ENCODE measurements at places on chromosomes 6 and 20.
A peak's percentile ranks its signal among the peaks of the same experiment; 100 is the strongest.

DNA sequence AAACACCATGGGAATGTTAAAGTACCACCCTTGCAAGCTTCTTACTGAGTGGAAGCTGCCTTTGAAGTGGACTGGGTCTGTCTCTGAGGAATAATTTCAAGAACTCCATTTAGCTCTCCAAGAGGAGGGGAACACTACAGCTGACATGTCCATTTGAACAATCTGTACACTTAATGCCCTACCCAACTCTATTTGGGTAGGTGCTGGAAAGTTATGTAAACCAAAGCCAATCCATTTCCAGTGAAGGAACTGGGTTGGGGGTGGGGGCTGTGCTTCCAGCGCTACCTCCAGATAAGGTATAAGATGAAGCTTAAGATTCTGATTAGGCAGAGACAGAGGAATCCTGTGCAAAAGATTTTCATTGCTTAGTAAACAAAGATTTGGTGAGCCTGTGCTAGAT, 122.0 kb downstream of the TCP11 start:
- no peak for DNase-seq

GRCh38 chr6:35385457-35386202, 43.3 kb downstream of the PPARD start:
- peak; percentile 42 for DNase-seq

DNA sequence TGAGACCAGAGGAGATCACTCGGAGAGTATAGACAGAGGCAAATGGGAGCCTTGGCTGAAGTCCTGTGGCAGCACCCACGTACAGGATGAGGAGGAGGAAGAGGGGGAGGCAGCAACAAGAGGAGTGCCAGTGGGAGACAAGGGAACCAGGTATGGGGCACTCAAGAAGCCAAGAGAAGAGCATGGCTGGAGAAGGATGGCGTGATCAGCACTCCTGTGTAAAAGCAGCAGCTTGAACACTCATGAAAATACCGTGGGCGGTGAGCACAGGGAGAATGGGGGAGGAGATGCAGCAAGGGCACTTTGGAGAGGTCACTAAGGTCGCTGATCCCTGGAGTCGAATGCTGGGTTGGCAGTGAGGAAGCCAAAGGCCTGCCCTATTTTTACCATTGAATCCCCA, 51.2 kb upstream of the PRND start:
- no peak for DNase-seq

GRCh38 chr6:32170294-32170693, 5.6 kb downstream of the AGPAT1 start:
- DNase-seq, result no peak

DNA sequence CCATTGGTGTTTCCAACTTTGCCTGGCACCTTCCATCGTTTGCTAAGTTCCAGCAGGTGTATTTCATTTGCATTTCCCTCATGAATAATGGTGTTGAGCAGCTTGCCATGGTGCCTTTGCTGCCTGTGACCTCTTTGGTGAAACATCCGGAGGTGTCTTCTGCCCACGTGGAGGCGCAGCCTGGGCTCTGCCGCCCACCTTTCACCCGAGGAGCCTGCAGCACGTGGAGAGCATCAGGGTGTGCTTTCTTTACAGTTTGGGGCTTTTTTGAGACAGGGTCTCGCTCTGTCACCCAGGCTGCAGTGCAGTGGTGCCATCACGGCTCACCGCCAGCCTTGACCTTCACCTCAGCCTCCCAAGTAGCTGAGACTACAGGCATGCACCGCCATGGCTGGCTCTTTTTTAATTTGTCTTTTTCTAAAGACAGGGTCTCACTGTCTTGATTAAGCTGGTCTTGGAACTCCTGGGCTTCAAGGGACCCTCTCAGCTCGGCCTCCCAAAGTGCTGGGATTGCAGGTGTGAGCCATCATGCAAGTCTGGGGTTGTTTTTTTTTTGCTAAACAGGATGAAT, 3.0 kb upstream of the ADRM1 start:
- no peak for DNase-seq

- no peak for DNase-seq
These were observed 52.2 kb downstream of the TGM2 start for GRCh38 chr20:38112930-38113294.

- DNase-seq, result peak; percentile 67
These were observed 7.6 kb downstream of the TREM1 start for GRCh38 chr6:41278699-41279405.

DNA sequence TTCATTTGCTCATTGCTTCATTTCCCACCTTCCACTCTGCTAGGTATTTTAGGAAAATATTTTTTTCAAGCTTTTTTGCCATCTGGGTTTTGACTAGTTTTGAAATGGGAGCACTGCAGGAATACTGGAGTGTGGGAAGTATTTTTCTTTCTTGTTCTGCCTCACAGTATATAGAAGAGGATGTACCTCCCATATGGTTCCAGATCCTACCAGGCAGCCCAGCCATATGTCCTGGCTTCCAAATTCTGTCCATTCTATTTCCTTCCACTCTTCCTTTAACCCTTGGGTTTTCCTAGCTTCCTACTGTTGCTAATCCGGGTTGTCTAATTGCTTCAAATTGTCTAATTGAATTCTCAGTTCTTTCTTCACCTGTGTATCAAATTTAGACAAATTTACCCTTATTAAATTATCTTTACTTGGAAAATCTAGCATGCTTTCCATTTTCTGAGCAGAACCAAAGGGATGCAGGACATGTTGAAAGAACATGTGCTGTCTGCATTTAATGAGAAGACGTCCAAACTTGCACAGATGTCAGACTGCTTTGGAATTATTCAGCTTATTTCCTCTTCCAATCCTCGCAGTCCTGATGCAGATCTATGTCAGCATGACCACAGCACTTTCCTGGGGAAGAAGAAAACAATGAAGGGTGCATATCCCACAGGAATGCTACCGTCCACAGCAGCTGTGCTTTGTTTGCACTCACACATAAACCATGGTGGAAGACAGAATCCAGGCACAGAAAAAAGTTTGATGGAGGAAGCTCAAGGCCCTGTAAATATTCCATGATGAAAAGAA, 1273.9 kb upstream of the MAP3K7 start:
- peak; percentile 74 for DNase-seq

DNA sequence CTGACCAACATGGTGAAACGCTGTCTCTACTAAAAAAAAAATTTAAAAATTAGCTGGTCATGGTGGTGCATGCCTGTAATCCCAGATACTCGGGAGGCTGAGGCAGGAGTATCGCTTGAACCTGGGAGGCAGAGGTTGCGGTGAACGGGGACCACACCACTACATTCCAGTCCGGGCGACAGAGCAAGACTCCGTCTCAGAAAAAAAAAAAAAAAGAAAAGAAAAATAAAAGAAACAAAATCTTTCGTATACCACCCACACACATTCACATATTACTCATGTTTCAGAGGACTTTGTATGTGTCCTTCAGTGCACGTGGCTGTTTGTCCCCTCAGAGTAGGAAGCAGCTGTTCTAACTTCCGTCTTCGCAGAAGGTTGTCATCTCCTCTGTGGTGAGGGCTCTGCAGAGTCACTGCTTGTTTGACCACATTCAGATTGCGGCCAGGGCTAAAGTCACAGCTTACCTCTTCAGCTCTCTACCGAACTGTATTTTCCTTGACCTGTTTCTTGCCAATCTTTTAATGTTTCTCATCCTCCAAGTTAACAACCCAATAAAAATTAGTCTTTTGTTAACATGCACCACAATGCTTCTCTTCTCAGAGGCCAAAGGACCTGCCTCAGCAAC, 36.6 kb upstream of the HIVEP1 start:
- no peak for DNase-seq

DNA sequence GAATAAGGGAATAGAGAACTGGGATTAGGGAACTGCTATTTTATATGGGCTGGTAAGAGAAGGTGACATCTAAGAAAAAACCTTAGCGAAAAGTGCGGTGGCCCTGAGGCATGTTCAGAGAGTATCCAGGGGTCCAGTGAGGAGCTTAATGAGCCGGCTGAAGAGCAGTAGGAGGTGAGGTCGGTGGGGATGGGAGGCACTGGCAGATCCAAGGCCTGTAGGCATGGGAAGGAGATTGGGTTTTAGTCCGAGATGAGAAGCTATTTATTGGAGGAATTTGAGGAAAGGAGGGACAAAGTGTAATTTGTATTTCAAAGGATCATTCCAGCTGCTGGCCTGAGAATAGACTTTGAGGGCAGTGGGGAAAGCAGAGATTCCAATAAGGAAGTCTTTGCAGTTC, 123.8 kb downstream of the QKI start:
- no peak for DNase-seq

DNA sequence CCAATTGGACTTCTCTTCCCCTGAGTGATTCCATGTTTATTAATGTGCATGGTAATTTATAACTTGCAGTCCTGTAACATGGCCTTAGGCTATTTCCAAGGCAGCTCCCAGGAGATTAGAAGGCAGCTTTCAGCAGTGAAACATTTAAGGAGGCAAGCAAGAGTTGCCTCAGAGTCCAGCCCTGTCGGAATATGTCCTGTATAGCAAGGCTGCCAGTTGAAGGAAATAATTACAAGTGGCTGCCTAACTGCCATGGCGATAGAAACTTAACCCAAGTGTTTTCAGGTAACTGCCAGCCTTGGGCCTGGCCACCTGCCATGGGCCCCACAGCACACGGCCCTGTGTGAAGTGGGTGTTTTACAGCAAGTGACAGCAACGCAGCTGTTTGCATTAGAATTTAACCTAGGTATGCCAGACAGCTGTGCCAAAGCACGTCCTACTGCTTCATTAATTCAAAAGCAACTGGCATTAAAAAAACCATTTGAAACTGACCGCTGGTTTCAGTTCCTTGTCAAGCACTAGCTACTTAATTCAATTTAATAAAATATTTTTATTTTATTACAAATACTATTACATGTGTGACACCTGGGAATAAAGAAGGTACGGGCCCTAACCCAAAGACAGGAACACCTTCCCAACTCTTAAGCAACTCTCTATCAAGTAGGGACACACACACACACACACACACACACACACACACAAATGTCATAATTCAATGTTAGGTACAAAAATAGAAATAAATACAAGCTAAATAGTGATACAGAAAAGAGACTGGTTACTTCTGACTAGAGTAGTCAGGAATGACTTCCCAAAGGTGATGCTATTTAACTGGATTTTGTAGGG, 151.8 kb upstream of the HEY2 start:
- DNase-seq, result peak; percentile 58

GRCh38 chr6:34524499-34524898, 31.6 kb downstream of the SPDEF start:
- no peak for DNase-seq

DNA sequence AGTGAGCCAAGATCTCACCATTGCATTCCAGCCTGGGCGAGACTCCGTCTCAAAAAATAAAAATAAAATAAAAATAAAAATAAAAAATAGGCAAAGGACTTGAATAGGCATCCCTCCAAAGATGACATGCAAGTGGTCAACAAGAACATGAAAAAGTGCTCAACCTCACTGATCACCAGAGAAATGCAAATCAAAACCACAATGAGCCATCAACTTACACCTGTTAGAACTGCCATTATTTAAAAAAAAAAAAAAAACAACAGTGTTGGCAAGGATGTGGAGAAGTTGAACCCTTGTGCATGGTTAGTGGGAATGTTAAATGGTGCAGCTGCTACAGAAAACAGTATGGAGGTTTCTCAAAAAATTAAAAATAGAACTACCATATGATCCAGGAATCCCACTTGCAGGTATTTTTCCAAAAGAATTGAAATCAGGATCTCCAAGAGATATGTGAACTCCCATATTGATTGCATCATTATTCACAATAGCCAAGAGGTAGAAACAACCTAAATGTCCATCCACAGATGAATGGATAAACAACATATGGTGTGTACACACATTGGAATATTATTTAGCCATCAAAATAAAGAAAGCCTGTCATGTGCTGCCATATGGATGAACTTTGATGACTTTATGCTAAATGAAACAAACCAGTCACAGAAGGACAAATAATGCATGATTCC, 2.8 kb downstream of the C20orf203 start:
- DNase-seq, result no peak

DNA sequence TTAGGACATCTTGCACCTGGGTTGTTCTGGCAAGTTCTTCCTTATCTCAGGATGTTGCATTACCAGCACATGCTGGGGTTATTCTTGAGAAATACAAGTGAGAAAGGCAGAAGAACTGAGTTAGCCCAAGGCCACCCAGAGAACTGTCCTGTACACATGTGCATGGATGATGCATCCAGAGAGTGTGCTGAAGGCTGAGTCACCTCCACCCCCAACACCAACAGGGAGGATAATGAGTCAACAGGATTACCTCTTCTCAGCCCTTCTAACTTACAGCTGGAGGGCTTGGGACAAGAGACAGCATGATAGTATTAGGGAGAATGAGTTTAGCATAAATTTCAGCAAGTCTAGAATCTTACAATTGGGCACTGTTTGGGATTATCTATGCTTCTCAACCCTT, 8.5 kb downstream of the SCGN start:
- DNase-seq, result peak; percentile 11

GRCh38 chr20:3839328-3839727, 7.3 kb upstream of the MAVS start:
- no peak for DNase-seq

DNA sequence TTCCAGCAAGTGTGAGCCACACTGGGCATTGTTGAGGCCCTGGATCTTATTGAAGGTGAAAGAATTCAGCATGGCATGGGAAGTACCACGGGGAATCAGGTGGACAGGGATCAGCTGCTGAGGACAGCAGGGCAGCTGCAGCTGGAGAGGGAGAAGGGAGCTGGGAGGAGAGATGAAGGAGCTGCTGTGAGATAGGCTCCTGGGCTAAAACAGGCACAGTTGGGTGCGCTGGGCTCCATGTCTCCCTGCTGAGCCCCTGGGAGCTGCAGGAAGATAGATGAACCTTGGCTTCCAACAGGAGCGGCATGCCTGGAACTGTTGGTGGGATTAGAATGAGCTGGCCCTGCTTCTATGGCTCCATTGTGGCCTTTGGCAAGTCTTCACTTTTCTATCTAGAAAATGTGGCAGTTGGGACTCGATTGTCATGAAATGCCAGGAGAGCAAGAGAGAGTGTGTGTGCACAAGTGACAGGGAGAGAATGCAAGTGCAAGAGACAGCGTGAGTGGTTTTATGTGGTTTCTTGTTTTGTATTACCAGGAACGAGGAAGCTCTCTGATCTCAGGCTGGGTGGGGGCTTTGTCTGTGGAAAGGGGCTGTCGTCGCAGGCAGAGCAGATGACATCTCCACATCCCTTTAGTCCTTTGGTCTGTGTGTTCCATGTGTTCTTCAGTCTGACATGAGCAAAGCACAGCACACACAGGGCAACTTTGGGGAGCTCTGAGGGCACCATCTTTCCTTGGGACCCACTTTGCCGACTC, 20.4 kb downstream of the SNPH start:
- DNase-seq, result no peak

GRCh38 chr6:5517796-5518195, 256.5 kb downstream of the FARS2 start:
- DNase-seq, result no peak
